ENCODE measurements at places on chromosomes 3 and 15.

- peak; percentile 93 for DNase-seq
Observed at GRCh38 chr3:87088993-87089841, 98.3 kb upstream of the VGLL3 start.

GRCh38 chr15:94691169-94691568 is 459.8 kb downstream of the MCTP2 start:
- DNase-seq, result no peak

DNA sequence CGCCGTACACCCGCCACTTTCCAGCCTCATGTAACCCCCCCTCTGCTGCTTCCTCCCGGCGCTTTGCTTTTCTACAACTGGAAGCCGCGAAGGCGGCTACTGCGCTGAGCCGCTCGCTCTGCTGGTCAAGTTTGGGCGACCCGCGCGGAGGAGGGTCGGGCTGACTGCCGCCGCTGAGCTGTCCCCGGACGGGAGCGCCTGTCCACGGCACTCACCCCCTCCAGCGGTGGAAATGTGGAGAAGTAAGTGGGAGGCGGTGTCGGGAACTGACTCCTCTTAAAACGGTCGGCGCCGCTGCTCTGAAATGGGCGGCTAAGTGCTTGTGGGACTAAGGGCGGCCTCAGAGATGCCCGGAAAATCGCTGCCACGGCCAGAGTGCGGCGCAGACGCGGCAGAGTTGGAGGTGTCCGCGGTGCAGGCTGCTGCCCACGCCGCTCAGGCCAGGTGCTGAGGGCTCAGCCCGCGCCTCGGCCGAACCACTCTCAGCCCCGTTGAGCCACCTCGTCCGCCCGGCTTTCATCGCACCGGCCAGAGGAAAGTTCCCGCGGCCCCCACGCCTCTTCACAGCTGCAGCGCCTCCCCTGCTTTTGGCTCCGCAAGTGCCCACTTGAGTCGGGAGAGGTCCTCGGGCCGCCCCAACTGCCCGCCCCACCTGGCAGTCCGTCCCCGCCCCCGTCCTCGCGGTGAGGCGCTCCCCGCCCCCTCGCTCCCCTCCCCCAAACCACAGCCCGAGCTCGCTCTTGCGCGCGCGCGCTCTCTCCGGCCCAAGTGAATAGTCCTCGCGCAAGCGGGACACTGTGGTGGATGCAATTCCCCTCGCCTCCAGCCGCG is at the start of gene EPHA6:
Gene EPHA6 (plus strand): TSS at position 775 of the 831 bp plus-strand sequence.
- peak; percentile 59 for DNase-seq

DNA sequence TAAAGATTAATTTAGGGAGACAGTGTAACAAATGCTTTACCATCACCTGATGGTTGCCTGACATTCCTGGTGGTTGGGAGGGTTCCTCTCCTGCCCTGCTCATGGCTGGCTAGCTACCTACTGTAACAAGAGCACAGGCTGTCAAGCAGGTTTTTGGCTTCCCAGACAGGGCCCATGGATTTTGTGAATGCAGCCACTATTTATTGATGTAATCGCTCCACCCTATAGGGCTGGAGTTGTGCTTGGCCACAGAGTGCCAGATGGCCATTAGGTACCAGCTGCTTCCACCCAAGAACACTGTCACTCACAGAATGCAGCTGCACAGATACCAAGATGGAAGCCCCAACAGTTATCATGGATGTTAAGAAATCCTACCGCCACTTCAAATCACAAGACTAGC is 31.0 kb upstream of the KLHL25 start:
- peak; percentile 10 for DNase-seq

DNA sequence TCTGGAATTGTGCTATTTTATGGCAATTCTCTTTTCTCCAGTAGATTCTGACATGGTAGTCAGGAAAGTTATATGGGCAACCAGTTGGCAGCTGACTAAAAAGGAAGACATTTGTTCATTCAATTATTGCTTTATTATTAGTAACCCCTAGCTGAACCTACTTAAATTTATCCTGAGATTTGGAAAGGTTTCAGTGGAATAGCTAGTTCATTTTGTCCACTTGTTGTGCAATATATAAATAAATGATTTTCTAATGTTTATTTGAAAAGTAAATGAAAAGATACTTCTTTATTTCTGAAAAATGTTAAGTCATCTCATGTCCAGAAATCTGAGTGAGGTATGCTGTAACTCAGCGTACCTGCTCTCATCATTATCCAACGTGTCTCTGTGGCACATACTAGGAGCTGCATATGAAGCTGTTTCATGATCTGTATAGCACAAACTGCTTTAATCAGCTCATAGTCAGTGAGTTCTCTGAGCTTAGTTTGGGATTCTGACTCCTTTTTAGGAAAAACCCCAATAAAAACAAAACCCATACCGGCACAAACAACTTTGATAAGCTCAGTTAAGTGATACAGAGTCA is 35.9 kb downstream of the RARB start:
- no peak for DNase-seq

DNA sequence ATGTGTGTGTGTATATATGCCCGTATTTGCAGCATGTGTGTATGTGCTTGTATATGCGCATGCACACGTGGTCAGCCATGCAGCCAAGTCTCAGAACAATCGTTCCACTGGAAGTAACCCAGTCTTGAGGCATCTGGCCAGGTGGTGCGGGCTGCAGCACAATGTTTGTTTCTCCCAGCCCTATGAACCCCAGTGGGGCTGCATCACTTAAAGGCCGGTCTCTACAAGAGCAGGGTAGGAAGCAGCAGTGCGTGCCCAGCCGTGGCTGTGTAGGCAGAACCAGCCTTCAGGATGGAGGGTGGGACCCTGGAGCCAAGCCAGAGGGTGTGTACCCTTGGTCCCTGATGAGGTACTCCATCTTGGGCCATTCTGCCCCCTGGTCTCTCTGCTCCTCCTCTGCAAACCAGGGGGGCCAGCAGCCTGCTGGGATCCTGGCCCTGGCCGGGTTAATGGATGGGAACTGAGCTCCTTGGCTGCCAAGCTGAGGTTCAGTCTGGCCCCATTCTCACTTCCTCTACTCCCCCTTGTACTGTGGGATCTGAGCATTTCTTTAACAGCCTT is 11.8 kb downstream of the KLF13 start:
- no peak for DNase-seq

- DNase-seq, result no peak
Observed at GRCh38 chr15:60563539-60564404, 84.8 kb upstream of the ICE2 start.

DNA sequence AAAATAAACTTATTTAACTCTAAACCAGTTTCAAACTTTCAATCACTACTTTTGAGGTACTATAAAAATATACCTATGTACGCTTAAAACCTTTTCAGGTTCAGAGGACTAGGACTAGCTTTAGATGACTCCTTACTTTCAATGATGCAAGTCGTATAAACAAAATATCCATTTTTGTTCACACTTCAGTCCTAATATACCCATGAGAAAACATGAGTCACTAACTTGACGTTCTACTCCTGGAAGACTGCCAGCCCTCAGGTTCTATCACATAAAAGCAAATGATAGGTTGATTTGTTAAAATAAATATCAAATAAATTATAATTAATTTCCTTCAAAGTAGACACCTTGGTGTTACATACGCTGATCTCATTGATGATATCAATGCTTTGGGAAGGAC is 10.6 kb upstream of the P3H2 start:
- no peak for DNase-seq

DNA sequence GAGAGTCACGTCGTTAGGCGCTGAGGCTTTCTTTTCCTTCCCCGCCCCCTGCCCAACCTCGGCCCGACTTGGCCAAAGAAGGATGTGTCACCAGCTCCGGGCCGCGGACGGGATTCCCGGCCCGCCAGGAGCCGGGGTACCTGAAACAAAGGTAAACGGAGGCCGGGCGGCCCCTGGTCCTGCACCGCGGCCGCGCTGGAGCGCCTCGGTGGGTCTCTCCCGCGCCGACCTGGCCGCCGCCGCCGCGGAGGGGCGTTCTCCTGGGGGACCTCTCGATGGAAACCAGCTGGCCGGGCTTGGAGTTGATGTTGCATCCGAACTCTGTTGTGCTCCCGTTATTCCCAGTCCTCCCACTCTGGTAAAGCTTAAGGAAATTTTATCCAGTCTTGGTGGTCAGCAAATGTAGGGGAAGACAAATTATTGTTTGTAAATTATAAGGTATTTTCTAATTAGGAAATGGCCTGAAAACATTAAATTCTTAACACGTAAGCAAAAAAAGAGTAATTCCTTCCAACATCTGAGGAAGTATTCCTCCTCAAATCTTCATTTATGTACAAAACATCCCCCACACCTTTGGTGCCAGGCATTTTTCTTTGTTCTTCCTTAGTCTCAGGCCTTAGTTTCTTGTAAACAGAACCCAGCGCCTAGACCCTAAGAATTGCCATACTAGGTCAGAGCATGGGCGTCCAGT is 888 bp downstream of the PPP2R3A start:
- DNase-seq, result peak; percentile 25

DNA sequence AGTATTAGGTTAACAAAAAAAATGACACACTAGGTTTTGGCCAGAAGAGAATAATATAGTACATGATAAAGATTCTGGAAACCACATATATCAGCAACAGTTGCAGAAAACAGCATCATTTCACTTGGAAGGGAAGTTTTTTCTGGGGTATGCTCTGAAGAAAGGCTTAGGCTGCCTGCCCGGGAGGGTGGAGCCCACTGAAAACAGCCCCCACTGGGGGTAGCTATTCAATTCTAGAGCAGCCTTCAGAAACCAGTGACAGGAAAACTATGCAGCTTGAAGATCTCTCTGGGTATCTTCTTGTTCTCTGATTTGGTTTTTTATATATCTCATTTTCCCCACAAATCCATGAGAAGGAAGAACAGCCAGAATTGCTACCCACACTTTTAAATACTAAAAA is 43.2 kb downstream of the ZMAT3 start:
- DNase-seq, result no peak

DNA sequence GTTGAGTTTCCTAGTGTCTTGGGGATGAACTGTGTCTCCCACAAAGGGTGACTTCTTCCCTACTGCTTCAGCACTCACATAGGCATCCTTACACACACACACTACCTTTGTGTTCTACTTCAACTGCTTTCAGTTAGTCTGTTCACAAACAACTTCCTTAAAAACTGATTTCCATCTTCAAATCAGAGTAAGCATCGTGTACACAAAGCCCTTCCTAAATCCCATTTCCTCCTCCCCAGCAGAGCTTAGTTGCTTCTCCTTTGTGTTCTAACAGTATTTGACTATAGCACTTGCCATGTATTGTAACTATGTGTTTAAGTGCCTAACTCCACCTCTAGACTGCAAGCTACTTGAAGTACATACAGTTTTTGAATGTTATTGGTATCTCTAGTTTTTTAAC is 71.7 kb downstream of the TNIK start:
- no peak for DNase-seq

DNA sequence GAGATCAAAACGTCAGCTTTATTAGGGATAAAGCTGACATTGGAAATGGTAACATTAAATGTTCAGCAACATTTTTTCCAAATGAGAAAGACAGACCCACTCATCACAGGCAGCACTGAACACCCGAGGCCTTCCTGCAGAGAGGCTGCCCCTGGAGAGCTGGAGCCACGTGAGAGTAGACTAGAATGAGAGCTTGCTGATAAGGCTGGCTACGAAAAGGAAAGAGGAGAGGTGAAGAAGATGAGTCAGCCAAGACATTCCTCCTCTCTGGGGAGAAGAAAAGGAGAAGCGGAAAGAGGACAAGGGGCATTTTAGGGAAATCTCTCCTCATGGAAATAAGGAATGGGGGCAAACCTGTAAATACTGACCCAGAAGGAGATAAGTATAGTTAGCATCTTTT is 7.3 kb downstream of the CYP19A1 start:
- DNase-seq, result no peak

DNA sequence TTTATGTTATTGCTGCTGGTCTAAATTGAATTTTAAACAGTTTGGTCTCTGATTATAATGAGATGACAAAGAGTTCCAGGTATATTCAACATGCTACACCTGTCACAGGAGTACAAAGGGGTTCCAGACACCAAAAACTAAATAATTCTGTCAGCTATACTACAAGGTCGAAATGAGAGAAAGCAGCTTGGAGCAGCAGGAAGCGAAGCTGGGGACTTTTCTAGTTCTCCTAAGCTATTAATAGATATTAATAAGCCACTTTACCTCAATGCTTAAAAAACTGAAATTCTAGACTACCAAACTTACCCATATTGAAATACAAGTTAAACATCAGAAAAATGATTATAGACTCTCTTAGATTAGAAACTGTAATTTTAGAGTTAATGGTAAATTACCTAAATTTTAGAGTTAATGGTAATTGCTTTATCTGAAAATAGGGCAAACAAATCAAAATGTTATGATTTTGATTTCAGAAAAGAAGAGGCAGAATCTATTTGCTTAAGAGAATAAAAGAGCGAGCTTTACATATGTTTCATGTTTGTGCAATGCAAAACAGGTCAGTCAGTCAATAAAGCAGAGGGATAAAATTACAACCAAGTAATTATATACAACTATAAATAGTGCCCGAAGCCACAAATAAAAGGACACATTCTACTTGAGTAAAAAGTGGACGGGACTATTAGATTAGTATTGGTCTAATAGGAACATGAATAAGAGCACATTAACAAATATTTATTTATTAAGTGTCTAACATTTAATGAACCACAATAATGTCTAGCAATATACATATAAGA is 16.8 kb downstream of the HSPBAP1 start:
- DNase-seq, result no peak

DNA sequence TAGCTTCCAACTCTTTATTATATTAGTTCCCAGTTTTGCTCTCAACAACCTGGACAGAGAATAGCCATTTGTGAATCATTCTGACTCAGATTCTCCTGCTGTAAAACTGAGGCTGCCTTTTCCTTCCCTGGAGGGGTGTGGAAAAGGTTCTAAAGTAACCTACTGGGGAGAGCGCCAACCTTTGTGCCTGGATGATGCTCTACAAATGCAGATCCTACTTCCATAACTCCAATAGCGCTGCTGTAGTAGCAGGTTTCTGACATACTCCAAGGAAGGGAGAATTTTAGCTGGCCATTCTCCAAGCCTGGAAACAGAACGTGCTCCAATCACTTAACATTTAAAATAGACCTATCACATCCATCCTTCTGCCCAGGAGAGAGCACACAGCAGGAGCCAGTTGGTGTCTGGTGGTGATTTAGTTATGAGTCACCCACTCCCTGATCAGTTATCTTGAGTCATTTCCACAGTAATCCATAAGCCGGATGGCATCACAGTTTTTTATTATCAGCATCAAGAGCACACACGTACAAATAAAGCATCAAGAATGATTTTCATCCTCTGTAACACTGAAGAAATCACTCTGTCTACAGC is 38.3 kb downstream of the MYH15 start:
- peak; percentile 58 for DNase-seq
